ENCODE measurements at places on chromosomes 1 and 21.
A peak's percentile ranks its signal among the peaks of the same experiment; 100 is the strongest.

DNA sequence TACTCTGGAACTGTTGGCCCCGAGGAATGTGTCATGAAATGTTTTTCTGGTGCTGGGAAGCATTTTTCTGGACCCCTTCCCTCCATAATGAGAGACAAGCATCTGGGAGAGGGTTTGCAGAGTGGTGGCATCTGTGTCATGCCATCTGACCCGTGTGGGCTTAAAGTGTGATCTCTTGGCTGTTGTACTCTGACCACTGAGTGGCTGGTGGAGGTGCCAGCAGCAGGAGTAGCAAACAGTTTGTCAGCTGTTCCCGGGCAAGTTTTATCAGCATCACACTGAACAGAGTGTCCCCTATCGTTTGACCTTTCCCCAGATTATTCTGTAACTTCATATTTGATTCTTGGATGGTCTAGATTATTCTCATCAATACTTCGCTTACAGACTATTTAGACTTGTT, 150.1 kb downstream of the HHAT start:
- no peak for DNase-seq

- no peak for DNase-seq
These were observed 32.2 kb upstream of the AKT3 start for GRCh38 chr1:243882276-243882675.

DNA sequence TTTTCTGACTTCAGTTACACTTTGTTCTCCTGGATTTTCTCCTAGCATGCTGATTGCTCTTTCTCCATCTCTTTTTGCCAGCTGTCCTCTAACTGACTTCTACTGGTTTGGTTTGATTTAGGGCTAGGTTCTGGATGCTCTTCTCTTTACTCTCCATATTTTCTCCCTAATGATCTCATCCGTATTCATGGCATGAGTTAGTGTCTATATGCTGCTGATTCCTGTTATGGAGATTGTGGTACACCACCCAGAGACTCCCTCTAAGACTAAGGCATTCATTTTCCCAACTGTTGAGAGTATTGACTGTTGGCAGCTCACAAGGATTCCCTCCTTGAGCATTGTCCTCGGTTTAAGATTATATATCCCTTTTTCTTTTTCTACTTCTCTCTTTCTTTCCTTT, 28.9 kb downstream of the S1PR1 start:
- DNase-seq = no peak

GRCh38 chr1:81144240-81144825, 656.4 kb upstream of the ADGRL2 start:
- DNase-seq = no peak

DNA sequence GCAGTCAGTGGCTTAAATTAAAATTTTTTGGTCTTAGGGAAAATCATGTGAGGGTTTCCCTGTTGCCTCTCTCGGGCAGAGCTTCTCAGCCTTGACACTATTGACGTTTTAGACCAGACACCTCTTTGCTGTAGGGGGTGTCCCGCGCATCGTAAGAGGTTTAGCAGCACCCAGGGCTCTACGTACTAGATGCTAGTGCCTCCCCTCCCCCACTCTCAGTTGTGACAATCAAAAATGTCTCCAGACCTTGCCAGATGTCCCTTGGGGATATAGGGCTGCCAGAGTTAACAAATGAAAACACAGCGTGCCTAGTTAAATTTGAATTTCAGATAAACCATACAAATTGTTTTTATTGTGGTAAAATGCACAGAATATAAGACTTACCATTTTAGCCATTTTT, 293.3 kb downstream of the DISC1 start:
- peak; percentile 25 for DNase-seq

GRCh38 chr1:185152187-185152767, 4.5 kb downstream of the TRMT1L start:
- DNase-seq = no peak

DNA sequence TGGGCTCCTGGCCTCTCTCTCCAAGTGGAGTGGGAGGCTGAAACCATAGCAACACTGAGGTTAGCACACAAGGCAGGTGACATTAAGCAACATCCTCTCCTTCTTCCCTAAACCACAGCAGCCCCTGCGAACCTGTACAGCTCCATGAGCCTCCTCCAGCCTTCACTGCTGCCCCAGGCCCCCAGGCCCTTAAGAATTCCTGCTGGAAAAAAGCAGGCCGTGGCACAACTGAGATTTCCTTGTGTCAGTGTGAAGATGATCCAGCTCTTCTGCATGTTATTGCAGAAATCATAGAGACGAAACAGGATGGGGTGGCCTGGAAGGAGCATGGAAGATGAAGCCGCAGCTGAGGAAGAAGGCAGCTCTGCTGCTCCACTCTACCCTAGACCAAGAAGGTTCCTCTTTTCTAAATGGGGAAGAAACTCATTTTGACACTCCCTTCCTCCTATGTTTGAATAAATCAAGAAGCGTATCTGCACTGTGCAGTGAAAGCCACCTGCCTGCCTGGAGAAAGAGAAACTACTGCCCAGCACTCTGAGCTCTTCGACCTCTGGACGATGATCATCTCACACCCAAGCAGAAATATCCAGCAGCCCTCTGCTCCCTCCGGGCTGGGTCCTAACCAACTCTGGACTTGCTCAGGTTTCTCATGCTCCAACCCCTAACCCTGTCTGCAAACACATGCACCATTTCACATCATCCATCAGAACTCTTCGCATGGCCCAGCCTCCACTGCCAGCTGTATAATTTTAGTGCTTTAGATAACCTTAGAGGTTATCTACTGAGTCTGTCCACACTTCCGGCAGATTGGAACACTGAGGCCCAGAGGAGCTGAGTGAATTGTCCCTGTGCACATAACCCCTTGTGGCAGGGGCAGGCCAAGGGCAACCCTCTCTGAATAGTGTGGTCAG, 20.7 kb downstream of the SH3BP5L start:
- DNase-seq = no peak

DNA sequence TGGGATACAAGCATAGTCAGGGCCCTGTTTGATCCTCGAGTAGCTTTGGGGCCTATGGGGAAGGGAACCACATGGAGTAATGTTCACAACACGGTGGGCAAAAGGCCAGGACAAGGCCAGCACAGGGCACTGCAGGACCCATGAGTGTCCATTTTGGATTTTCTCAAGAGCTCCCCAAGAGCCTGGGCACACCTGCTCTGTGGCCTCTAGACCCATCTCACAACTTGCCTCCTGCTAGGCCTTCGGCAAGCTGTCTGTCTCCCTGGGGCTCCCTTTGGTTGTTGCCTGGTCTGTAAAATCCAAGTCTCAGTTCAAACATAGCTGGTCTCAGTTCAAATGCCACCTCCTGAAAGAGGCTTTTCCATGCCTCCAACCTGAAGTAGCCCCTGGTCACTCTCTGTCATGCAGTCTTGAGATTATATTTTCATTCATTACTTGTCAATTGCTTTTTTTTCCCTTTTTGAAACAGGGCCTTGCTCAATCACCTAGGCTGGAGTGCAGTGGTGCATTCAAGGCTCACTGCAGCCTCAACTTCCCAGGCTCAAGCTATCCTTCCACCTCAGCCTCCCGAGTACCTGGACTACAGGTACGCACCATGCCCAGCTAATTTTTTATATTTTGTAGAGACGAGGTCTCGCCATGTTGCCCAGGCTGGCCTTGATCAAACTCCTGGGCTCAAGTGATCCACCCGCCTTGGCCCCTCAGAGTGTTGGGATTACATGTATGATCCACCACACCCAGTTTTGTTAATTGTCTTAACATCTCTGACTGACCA, 107.4 kb downstream of the MATN1 start:
- no peak for DNase-seq

- DNase-seq = no peak
These were observed 95.4 kb upstream of the ERRFI1 start for GRCh38 chr1:8121261-8122159.

- DNase-seq = peak; percentile 46
These were observed 3.1 kb downstream of the TACSTD2 start for GRCh38 chr1:58573705-58574591.

GRCh38 chr21:24197132-24197643, 1410.1 kb downstream of the MRPL39 start:
- DNase-seq = no peak

DNA sequence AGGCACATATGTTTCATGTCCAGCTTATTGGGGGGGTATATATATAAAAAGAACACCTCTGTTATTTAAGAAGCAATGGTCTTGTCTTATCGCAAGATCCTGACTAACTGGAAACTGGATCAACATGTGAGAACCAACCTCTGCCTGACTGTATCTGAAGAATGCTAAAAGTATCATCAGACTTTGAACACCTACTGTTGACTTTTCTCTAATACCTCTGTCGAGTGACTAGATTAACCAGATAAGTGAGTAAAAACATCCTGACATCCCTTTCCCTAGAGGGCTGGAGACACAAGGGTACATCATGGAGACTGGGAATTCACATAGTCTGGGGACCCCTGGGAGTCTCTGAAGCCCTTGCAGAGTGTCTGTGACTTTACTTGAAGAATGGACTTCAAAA, 26.3 kb upstream of the PIGC start:
- no peak for DNase-seq

DNA sequence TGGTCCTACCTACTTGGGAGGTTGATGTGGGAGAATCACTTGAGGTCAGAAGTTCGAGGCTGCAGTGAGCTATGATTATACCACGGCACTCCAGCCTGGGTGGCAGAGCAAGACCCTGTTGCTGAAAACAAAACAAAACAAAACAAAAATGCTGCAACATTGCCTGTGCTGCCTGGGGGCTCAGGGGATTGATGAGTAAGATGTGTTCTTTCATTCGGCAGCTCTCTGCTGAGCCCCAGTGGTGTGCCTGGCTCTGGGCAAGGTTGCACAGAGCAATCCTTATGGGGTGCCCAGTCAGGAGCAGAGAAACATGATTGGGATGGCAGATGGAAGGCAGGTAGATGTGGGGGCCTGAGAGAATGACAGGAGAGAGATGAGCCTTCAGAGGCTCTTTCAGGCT, 28.6 kb upstream of the KDM4A start:
- DNase-seq = no peak

DNA sequence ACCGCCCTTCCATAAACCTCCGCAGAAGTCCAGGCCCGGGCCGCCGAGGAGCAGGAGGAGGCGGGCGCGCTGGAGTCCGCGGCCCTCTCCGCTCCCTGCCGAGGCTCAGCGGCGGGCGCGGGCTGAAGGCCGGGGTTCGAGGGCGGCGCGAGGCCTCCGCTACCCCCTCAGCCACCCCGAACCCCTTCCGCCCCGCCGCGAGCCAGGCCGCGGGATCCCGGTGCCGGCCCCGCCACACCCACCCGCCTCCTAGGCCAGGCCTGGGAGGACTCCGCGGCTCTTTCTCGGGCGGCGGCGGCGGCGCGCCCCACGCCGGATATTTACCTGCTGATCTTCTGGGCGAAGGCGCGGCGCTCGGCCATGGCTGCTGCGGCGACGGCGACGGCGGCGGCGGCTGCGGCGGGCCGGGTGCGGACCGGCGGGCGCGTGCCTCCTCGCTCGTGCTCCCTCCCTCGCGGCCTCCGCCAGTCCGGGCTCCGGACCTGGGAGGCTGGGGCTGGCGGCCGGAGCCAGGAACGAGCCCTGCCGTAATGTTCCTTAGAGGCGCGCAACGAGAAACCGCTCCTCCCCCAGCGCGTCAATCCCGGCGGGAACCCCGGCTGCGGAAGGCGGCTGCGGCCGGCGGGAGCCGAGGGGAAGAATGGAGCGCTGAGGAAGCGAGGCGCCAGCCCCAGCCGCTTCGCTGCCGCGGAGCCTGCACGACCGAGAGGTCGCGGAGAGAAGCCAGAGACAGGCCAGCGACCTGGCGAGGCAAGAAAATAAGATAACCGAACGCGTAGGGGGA, at the start of gene DOCK7:
DOCK7 (minus strand) TSS at position 484 of the 784 bp plus-strand sequence; CDS start at position 362, 122 bp downstream.
- DNase-seq = peak; percentile 50

Measured in central memory CD4-positive, alpha-beta T cell (primary cell).